GM12891 (cell line): ENCODE measurements at places on chromosomes 12 and 14.

DNA sequence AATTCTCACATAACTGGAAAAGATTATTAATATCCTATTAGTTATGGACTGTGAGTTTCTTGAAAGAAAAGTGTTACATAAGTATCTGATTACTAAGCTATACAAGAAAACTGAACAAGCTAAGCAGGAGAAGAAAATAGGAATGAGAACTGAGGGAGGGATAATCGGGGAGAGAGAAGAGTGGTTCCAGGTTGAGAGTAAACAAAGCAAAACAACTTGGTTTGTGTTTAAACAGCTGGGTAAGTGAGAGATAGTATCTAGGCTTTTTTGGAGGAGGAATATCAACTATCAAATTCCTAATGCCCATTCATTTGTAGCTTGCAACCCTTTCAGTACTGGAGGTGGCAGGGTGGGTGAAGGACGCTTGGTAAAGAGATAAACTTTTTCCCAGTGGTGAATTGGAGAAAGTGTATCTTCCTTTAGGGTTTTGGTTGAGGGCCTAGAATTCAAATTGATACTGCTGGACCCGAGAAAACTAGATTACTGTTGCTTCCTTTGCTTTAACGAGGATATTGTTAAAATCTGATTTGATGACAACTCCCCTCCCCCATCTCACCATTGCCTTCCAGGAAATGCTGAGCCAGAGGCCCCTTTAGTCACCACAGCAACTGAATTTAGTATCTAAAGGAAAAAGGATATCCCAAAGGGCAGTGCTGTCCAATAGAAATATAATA lies 2.0 kb upstream of the SLC2A3 start:
- DNase-seq = no peak

DNA sequence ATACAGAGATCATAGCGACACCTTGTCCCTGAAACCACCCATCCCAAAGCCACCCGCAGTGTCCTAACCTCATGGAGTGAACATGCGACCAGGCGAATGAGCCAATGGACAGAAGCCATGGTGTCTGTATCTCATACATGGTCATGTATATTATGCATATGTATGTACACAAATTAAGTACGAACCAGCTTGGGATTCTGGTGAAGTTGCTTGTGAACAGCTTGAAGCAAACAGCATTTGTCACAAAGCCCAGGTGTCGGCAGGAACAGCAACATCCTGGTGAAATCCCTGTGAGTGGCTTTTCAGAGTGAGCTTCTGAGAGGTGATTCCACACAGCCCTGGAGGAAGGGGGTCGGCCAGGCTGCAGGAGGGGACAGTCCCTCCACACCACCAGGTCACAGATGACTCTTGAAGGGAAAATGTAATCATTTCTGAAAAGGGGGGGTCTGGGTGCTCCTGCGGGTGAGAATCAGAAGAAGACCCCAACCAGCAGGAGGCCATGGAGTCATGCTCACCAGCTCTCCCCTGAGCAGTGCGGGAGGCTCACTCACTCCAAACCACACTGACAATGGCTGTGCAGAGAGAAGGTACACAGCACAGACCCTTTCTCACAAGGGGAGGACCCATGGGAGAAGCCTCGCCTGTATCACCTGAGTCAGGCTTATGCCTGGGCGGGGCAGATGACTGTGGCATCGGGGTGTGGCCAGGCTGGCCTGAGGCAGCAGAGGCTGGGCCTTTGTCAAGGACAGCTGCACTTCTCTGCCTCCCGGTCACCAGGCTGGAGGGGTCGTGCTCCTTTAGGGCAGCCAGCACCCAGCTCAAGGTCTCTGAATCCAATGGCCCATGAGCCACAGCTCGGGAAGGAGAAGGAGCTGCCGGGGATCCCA lies 14.3 kb downstream of the CHGA start:
- no peak for DNase-seq

- DNase-seq = no peak
Observed at GRCh38 chr12:92064422-92064821, 81.2 kb downstream of the BTG1 start.

DNA sequence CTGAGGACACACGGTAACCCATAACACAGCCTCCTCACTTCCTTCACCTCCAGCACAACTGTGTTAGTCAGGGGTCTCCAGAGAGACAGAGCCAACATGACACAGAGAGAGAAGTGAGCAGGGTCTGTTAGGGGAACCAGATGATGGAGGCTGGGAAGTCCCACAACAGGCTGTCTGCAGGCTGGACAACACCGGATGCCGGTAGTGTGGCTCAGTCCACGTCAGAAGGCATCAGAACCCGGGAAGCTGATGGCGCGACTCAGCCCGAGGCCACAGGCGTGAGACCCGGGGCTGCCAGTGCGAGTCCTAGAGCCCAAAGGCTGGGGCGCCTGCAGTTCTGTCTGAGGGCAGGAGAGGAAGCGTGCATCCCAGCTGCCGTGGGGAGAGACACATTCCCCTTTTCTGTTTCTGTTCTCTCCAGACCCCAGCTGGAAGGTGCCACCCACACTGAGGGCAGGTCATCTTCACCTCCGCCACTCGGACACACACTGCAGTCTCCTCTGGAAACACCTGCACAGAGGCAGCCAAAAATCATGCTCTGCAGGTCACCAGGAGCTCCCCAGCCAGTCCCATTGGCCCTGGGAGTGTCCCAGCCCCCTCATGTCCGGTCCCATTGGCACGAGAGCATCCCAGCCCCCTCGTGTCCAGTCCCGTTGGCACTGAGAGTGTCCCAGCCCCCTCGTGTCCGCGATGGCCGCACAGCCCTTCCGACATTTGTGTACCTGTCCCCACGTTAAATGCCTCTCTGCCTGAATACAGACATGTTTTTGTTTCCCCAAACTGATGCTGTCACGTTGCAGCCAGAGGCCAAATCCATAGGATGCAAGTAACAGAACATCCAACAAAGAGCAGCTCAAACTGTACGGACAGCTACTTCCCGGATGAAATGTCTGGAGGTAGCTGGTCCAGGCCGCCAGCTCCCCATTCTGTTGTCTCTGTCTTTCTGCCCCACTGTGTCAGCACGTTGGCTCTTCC lies 7.9 kb upstream of the FBRSL1 start:
- no peak for DNase-seq

DNA sequence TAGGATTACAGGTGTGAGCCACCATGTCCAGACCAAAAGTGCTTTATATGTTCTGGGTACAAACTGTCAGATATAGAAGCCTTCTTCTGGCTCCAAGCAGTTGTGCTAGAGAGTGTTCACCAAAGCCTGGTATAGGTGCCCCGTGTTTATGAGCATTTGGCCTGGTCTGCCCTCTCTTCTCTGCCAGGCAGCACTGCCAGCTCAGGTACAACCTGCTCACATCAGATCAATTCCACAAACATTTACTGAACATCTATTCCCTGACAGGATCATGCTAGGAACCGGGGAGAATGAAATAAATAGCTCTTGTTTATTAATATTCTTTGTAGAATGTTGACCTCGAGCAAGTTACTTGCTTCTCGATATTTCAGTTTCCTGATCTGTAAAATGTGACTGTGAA lies 20.0 kb upstream of the SOCS2 start:
- DNase-seq = no peak

- DNase-seq = no peak
Observed at GRCh38 chr14:65072256-65072655, 30.1 kb downstream of the MAX start.

- DNase-seq = no peak
Observed at GRCh38 chr14:60654334-60654821, 5.1 kb upstream of the SIX1 start.

- DNase-seq = no peak
Observed at GRCh38 chr12:64450711-64451486, 1.0 kb upstream of the TBK1 start.

DNA sequence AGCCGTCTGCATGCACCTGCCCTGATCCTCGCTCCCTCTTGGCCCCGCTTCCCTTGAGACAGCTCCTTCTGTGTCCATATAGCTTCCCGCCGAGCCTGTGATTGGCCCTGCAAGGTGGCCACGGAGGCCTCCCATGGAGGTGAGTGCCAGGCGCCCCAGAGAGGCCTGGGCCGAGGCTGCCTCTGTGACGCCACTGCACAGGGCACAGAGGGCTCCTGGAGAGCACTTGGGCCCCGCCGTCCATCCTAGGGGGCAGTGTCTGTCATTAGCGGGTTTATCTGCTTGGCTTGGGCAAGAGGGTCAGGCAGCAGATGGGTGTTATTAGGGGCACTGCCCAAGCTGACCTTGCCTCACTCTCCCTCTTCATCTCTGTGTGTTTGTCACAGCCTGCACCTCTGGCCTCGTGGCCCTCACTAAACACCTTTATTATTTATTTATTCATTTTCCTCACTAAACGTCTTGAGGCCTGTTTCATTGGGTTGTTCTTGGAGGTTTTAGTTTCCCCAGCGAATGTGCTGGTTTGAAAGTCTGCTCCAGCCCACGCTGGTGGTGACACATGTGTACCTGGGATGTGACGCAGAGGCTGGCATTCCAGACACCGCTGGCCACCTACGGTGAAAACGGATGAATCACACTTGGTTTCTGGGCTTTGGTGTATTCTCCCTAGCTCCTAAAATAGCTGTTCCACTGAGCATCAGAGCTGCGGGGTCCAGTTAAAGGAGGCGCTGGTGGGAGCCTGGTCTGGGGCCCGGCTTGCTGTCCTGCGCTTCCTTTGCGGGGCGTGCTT lies 5.9 kb downstream of the ZFYVE21 start:
- DNase-seq = no peak

DNA sequence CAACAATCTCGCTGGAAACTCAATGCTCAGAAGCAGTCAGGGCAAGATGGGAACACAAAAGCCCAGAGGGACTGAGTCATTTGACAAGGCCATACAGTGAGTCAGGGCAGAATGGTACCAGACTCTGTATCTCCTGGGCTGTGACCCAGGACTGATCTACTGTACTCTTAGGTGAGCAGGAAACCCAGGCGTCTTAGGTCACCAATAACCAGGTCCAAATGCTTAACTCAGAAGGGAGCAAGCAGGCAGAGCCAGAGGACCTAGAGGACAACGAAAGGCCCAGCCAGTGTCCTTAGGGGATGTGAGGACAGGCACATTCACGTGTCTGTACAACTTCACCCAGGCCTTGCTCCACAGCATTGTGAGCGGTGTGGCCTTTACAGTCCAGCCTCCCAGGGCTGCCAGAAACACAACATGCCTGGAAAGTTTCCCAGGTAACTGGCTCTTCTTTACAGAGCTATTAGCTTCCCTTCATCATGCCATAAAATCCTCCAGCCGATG lies 69.9 kb downstream of the ARL6IP4 start:
- no peak for DNase-seq

GRCh38 chr14:63867933-63868921 lies 15.4 kb downstream of the SYNE2 start:
- no peak for DNase-seq

DNA sequence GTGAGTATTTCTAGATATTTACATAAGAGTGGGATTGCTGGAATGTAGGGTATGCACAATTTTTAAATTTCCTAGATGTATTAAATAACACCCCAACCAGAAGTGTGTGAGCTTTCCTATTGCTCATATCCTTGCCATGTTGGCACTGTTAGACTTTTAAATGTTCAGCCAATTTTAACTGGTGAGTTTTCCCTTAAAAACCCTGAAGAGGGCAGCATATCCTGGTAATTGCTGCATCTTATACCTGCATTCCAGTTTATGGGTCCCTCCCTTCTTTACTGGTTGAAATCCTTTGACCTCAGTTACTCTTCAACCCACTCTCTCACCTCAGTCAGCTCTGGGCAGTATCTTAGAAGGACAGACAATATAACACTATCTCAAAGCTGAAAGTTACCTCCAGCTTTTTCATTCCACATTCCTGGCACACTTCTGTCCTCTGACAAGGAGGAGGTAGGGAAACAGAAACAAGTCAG lies 270.6 kb downstream of the PAWR start:
- DNase-seq = no peak

GRCh38 chr14:97499790-97500481 lies 702.8 kb downstream of the VRK1 start:
- no peak for DNase-seq

- no peak for DNase-seq
Observed at GRCh38 chr12:26318661-26319068, 123.3 kb downstream of the SSPN start.

- DNase-seq = no peak
Observed at GRCh38 chr12:116882742-116883141, 1.5 kb upstream of the HRK start.

GRCh38 chr14:89123851-89124250 lies 293.2 kb downstream of the FOXN3 start:
- no peak for DNase-seq

GRCh38 chr12:43370263-43370662 lies 181.7 kb downstream of the ADAMTS20 start:
- no peak for DNase-seq

GRCh38 chr12:129871991-129872972 lies 31.5 kb downstream of the TMEM132D start:
- DNase-seq = no peak

DNA sequence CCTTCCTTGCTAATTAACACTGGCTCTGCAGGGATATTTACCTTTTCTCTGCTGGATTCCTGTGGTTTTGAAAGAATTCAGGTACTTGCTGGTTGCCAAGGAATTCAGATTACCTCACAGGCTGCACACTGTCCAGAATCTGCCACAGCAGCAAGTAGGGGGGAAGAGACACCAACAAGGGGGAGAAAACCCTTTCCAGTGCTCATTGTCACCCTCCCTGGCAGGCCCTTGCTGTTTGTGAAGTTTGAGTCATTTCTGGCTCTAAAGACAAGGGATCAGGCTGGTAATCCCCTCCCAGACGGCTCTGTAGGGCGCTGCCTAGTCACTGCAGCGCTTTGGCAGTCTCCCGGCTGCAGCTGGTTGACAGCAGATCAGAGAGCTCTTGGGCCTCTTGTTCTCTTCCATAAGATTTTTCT lies 50.8 kb downstream of the TTLL5 start:
- DNase-seq = no peak

GRCh38 chr14:39372656-39373055 lies 59.6 kb downstream of the FBXO33 start:
- no peak for DNase-seq

DNA sequence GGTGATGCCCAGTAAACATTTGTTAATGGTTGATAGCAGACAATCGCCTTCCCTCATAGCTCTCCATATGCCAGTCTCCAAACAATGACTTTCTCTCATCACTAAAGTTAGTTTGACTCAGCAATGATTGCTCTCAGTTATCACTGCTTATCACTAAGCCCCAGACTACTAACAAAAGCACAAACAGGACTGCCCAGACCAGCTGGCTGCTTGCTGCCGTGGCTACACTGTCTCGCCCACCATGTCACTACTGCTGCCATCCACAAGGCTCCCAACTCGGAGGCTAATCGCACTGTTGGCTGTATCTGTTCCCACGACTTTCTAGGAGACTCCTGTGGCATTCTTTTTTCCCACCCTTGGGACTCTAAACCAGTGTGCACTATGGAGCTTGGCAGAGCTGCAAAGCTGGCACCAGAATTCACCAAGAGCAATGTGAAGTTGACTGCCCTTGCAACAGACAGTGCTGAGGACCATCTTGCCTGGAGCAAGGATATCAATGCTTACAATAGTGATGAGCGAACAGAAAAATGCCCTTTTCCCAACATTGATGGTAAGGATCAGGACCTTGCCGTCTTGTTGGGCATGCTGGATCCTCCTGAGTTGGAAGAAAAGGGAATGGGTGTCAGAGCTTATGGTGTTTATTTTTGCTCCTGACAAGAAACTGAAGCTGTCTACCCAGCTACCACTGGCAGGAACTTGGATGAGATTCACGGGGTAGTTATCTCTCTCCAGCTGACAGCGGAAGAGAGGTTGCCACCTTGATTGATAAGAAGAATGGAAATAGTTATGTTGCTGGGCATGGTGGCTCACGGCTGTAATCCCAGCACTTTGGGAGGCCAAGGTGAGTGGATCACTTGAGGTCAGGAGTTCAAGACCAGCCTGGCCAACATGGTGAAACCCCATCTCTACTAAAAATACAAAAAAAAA lies 27.1 kb upstream of the NR2C1 start:
- DNase-seq = no peak
